Naive thymus-derived CD8-positive, alpha-beta T cell (primary cell): ENCODE measurements at places on chromosomes 5 and 9.

- DNase-seq: peak; percentile 38
Measured at GRCh38 chr9:4237748-4238511, 61.9 kb downstream of the GLIS3 start.

GRCh38 chr5:142806841-142807267, 36.7 kb downstream of the ARHGAP26 start:
- no peak for DNase-seq

DNA sequence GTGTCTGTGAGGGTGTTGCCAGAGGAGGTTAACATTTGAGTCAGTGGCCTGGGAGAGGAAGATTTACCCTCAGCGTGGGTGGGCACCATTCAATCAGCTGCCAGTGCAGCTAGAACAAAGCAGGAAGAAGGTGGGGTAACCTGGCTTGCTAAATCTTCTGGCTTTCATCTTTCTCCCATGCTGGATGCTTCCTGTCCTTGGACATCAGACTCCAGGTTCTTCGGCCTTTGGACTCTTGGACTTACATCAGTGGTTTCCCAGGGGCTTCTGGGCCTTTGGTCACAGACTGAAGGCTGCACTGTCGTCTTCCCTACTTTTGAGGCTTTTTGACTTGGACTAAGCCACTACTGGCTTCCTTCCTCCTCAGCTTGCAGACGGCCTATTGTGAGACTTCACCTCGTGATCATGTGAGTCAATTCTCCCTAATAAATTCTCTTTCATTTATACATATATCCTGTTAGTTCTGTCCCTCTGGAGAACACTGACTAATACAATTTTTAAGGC, 38.1 kb downstream of the PBX3 start:
- DNase-seq: no peak

GRCh38 chr5:33726422-33727165, 165.2 kb downstream of the ADAMTS12 start:
- DNase-seq: no peak

GRCh38 chr5:36877667-36878391, 1.3 kb downstream of the NIPBL start:
- DNase-seq: peak; percentile 8

DNA sequence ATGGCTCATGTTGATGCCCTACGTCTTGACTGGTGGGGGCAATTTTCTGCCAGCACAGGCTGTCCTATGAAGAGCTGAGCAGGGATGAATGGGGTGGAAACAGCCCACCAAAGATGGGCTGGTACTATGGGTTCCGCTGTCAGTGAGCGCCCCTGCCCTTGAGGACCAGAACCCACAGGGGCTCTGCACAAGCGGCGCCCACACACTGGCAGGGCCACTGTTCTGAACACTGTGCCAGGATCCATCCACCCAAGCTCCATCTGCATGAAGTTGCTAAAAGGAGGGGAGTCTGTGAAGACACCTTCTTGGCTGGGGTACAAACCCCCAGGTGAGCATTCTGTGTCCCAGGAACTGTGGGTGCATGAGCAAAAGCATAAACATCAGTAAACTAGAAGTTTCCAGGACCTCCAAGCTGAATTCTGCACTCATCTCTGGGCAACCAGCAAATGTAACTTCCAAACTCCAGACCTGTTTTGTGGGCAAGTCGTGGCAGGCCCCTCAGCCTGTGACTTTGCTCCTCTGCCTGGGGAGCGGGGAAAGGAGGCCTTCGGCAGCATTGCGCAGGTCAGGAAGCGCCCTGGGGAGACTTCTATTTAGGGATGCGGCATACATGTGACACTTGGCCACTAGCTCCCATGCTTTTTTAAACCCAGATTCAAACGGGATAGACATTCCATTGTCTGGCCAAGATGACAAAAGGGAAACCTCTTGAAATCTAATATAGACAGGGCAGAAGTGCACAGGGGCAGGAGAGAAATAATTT, 48.9 kb downstream of the PTPN3 start:
- DNase-seq: no peak

GRCh38 chr9:36018891-36019720, 17.6 kb upstream of the RECK start:
- DNase-seq: no peak

- peak; percentile 33 for DNase-seq
Measured at GRCh38 chr9:69027355-69028097, 8.0 kb upstream of the FXN start.

GRCh38 chr5:4205398-4205797, 609.8 kb downstream of the IRX1 start:
- no peak for DNase-seq

GRCh38 chr5:174876-175465, 16.3 kb upstream of the LRRC14B start:
- DNase-seq: no peak

- DNase-seq: no peak
Measured at GRCh38 chr9:92974761-92975755, 27.7 kb downstream of the FGD3 start.

DNA sequence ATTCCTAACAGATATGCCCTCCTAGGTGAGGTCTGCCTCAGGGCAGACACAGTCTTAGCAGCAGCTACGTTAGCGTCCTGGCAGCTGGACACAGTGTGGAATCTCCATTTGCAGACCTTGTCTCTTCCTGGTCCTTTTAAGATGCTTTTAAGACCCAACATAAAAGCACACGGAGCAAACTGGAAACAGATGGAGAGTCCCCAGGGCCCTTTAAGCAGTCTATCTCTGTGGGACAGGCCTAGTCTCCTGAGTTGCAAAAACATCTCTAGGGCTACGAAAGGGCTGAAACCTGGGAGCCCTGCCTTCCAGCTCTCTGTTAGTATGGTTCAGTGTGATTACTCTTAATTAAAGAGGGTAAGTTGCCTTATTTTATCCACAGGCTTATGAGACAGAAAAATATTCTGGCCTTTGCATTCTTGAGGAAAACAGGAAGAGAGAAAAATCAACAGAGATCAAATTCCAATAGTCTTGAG, 66.0 kb upstream of the GNA14 start:
- no peak for DNase-seq

- no peak for DNase-seq
Measured at GRCh38 chr5:153598099-153598498, 107.6 kb downstream of the GRIA1 start.

DNA sequence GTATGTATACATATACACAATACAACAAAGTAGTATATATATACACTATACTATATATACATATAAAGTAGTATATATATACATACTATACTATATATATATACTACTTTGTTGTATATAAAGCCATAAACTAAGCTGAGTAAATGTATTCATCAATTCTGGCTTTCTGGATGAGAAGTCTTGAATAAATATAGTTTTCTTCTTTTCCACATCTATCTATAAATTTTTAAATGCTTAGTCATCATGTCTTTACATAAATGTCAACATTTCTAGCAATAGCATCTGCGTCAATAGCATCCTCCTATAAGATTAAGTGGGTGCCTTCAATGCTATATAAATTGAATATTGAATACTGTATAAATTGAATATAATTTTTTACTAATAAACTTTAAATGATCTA, 63.1 kb upstream of the COX7C start:
- no peak for DNase-seq

- DNase-seq: no peak
Measured at GRCh38 chr9:15079989-15080388, 169.8 kb upstream of the FREM1 start.

DNA sequence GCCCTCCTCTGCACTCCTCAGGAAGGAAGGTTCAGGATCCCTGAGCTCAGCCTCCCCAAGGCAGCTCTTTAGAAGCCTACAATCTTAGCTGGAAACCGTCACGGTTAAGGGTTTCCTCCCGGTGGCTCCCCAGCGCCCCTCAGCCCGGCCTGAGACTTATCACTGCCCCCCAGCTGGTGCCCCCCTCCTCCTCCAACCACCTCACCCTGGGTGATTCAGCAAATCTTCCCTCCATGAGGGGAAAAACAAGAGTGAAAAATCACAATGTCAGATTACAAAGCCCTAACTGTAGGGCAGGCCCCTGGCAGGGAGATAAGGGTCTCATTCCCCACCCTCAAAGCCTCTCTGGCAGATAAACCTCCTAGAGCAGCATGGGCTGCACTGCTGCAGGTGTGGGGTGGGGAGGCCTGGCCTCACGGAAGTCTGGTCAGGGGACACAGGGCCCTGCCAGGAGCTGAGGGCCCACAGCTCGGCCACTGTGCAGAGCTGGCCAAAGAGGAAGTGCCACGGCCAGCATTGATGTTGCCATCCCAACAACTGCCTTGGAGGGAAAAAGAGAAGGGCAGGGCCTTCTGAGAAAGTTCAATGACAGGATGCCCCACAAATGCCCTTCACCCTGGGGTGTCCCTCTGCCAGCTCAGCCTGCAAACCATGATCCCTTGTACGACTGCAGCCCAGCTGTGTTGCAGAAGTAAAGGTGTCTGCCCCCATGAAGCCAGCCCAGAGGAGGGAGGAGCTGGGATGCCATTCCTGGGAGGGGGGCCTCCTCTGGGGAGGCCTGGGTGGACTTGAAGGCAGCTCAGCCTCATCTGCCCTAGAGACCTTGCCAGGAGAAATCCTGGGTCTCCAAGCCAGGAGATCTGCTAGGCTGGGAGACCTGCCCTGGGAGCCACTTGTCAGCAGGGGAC, 25.9 kb downstream of the GFI1B start:
- no peak for DNase-seq

- DNase-seq: no peak
Measured at GRCh38 chr5:103474677-103475076, 87.9 kb downstream of the NUDT12 start.

- DNase-seq: peak; percentile 33
Measured at GRCh38 chr9:101566904-101567724, 27.7 kb downstream of the PPP3R2 start.

DNA sequence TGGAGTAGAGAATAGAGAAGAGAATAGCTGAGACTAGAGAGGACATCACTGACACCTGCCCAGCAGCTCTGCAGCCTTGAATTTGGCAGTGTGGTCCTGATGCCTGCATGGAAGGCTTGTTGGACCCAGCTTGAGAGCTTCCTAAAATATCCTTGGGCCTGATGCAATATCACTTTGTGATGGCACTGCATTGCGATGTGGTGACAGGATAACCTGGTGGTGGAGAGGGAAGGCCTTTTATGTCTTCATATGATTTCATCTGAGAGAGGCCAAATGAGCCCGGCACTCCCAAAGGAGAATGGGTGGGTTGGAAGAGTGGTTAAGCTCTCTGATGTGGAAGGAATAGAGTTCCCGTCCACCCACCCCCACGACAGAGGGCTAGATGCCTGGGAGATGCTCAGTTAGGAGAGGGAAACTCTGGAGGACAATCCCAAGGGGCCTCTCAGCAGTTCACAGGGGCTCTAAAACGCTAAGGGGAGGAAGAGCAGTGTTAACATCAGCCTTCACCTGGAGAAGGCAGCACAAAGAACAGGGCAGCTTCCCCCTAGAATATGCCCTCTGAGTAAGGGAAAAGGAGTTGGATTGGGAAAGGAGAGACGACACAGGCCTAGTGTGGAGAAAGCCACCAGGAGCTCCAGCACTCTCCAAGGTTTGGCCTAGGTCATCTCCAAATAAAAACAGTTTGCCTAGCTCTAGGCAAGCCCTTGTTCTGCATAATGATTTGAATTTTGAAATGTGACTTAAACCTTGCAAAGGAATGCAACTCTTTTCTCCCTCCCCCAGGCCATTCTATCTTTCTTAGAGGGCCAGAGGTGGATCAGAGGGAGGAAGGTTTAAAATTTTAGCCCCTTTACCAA, 99.8 kb upstream of the SSBP2 start:
- no peak for DNase-seq

GRCh38 chr5:72179028-72179815, 71.9 kb downstream of the MAP1B start:
- no peak for DNase-seq

GRCh38 chr9:76116913-76117312, 226.4 kb downstream of the PCSK5 start:
- DNase-seq: no peak

- no peak for DNase-seq
Measured at GRCh38 chr5:111942201-111942600, 185.2 kb upstream of the NREP start.

DNA sequence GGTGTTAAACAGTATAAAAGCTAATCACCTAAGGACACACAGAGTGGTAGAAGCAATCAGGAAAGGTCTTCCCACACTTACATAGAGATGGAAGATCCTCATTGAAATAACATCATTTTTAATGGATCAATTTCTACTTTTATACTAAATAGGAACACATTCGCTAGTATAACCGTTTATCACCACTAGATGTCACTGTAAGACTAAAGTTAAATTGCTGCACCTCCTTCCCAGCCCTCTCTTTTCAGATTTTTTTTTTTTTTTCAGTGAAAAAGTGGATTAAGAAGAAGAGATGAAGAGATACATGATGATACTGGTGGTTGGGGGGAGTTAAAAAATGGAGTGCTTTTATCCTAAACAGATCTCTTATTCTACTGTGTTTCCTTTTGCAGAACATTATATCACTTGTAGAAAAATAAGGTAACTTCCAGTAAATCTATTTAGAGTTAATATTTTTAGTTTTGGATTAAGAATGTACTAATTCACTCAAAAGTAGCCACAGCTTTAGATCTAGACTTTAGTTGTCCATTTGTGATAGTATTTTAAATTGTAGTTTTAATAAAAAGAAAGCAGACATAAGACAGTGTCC, 116.9 kb upstream of the ARRDC3 start:
- DNase-seq: no peak

GRCh38 chr5:99105216-99105615, 176.4 kb upstream of the CHD1 start:
- DNase-seq: no peak

DNA sequence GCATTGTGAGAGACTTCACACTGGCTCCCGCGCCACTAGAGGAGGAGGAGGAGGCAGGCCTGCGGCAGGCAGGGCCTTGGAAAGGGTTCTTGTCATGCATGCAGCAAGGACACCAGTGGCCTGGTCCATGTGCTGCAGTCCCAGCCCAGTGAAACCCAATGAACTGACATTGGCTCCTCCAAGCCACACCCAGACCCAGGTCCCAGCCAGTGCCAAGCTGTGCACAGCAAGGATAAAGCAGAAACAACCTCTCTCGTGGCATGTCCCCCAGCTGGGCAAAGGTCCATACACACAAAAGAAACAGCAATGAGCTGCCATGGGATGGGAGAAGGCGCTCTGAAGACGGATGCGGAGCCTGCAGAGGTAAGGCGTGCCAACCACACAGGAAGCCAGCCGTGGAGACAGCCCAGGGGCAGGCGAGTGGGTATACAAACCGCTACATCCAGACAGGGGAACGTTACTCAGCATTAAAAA, 89.2 kb downstream of the SEMA4D start:
- peak; percentile 44 for DNase-seq

GRCh38 chr5:152113401-152113800, 188.8 kb upstream of the GLRA1 start:
- peak; percentile 4 for DNase-seq

- DNase-seq: no peak
Measured at GRCh38 chr5:132886064-132886823, 12.8 kb downstream of the LEAP2 start.

- no peak for DNase-seq
Measured at GRCh38 chr5:53779541-53779981, 219.1 kb downstream of the NDUFS4 start.

GRCh38 chr9:34025811-34026210, 22.9 kb downstream of the UBAP2 start:
- no peak for DNase-seq

- no peak for DNase-seq
Measured at GRCh38 chr5:54692631-54693030, 175.1 kb downstream of the SNX18 start.
